ENCODE measurements at places on chromosomes 7 and 10.

- DNase-seq = peak; percentile 37
Measured at GRCh38 chr10:72322280-72323058, 32.2 kb downstream of the DNAJB12 start.

GRCh38 chr7:19972876-19973275, 199.5 kb upstream of the TMEM196 start:
- no peak for DNase-seq

- no peak for DNase-seq
Measured at GRCh38 chr7:27088002-27088922, 7.5 kb downstream of the HOXA1 start.

GRCh38 chr10:28738200-28738599, 60.9 kb downstream of the BAMBI start:
- no peak for DNase-seq

DNA sequence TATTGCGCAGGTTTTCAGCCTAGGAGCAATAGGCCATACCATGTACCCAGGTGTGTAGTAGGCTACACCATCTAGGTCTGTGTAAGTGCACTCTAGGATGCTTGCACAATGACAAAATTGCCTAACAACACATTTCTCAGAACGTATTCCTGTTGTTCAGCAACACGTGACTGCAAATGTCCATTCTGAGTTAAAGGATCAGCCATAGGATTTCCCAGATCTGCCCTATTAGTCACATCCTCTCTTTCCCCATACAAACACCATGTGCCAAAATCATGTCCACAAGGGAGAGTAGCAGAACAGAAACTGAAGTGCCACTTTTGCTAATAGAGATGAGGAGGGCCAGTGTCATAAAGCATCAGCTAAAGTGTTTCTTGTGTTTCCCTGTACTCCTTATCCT, 42.6 kb upstream of the AMPH start:
- DNase-seq = no peak

- DNase-seq = no peak
Measured at GRCh38 chr10:123083811-123084210, 52.0 kb upstream of the HMX3 start.

- no peak for DNase-seq
Measured at GRCh38 chr10:118017071-118017740, 29.5 kb downstream of the RAB11FIP2 start.

GRCh38 chr7:24936121-24936824, 43.7 kb downstream of the OSBPL3 start:
- DNase-seq = no peak

DNA sequence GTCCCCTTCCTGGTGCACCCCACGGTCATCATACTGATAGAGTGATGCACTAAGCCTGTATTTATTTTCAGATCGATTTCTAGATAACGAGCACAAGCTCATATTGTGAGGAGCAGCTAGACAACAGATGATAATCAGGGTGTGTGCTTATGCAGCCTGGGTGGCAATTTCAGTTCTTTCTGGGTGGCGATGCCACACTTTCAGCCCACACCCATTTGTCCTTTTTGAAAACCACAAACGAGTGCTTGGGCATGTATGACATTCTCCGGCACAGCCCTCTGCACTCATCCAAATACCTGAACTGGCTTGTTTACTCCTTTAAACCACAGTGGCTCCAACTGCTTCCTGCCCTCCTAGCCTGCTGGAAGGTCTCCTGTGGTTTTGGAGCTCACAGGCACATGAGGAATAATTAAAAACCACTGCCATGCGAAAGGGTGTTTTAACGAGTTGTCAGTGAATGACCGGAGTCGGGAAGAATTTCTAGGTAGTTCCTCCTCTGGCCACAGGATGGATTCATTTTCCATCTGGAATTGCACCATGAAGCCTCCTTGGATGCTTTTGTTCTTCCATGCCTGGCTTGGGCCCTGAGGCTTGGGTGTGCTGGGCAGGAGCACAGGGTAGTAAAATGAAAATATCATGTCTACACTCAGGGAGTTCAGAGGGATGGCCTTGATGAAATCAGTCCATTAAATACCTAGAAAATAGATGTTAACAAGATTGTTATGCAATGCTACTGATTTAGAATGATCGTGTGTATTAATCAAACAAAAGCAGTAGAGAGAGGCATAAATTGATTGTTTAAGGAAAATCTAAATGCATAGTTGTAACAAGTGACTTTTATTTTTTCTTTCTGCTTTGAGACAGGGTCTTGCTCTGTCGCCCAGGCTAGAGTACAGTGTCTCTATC, 52.4 kb upstream of the ITGB1 start:
- no peak for DNase-seq

- no peak for DNase-seq
Measured at GRCh38 chr10:132631338-132631735, 93.8 kb downstream of the INPP5A start.

DNA sequence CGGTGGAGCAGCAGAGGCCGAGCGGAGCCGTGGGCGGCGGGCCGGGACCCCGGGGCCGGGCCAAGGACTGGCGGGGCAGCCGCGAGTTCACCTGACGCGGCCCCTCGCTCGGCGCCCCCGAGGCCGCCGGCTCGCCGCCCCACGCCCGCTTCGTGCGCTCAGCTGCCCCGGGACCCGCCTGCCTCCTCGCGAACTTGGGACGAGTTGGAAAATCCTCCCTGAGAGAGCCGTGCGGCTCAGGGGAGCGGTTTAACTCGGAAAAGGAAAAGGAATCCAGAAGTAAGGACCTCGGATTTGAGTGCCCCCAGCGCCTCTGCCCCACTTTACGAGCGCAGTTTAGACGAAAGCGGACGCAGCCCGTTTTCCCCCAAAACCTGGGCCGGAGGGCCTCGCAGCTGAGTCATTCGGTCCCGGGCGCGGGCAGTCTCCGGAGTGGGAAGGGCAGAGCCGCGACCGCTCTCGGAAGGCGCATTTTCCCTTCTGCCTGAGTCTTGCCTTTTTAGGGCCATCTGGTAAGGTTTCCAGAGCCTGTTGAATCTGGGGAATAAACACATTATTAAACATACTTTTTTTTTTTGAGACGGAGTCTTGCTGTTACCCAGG, 744 bp downstream of the CREM start:
- peak; percentile 29 for DNase-seq

DNA sequence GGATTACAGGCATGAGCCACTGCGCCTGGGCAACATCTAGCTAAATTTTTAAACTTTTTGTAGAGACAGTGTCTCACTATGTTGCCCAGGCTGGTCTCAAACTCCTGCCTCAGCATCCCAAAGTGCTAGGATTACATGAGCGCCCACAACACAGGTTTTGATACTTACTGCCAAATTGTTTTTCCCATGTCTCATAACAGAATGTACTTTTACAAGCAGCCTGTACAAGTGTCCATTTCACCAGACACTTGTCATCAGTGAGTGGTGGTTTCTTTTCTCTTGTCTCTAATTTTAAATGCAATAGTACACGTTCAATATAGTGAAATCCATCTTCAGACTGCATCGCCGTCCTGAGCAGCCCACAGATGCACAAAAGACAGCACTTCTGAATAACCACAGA, 116.4 kb upstream of the LYZL2 start:
- DNase-seq = no peak

DNA sequence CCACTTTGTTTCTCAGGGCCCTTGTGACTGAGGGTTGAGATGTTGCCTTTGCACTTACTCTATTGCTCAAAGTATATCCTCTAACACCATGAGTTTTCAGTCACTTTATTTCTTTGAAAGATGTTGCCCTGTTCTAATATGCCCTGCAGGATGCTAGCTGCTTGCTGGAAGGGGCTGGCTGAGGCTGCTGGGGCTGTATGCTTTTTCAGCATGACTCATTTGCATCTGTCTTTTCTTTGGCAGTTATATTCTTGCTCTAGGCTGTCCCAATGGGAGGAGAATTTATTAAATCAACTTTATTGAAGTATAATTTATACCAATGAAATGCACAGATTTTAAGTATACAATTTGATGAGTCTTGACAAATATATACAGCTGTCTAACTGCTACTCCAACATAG, 157.7 kb downstream of the PLPP4 start:
- no peak for DNase-seq

DNA sequence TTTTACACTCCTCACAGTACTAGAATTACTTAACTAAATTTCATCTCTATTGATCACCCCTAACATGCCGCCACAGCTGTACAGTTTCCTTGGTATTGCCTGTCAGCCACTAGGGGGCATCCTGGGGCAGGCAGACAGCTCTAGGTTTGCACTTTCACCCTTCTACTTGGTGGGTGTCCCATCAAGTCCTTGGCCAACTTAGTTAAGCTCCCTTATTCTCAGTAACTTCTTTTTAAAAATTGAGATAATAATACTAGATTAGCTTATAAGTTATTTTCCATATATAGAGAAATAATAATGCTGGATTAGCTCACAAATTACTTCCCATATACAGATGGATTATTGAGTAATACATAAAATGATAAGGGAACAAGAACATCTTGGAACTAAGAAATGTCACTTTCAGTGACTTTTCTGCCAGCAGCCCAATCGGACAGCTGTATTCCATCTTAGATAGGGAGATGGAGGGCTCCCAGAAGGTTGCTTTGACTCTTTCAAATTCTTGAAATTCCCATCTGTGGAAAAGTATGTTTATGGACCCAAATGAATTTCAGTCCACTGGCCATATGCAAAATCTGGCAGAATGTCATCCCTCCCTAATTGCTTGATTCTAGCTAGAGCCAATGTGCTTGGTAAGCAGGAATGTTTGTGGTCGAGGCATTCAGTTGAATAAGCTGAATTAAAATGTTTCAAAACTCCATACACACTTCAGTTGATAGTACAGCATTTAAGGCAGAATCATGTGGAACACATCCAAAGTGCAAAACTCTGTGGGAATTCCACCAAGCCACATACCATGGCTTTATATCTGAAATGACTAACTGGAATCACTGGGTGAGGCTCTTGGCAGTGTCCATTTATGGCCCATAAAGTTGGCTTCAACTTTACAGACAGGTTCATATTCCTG, 309.7 kb downstream of the CSTF2T start:
- DNase-seq = no peak

GRCh38 chr10:69723653-69724052, 78.1 kb upstream of the COL13A1 start:
- no peak for DNase-seq

DNA sequence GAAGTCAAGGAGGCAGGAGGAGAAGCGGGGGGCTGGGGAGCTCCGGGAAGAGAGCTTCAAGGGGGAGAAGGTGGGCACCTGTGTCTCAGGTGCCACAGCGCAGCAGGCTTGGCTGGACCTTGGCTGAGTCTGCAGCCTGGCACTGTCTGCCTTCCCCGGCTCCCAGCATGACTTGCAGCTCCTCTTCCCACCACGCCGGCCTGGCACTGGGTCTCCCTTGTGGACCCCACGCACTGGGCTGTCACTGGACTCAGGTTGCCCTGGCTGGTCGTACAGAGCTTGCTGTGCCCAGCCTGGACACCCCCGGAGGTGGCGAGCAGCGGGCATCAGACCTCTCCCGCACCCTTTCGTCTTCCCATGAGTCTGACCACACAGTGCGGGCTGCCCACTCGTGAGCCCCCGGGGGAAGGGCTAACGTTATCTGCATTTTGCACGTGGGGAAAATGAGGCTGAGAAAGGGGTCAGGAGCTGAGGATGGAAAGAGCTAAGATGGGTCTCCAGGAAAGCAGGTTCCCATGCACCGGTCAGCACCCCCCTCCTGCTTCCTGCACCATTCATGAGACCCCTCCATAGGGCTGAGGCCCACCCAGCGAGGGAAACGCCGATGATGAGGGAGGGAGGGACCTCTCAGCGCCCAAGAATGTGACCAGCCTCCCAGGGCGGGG, 40.3 kb upstream of the PSMG3 start:
- no peak for DNase-seq

GRCh38 chr10:24545585-24545984, 178.1 kb downstream of the ARHGAP21 start:
- DNase-seq = no peak

DNA sequence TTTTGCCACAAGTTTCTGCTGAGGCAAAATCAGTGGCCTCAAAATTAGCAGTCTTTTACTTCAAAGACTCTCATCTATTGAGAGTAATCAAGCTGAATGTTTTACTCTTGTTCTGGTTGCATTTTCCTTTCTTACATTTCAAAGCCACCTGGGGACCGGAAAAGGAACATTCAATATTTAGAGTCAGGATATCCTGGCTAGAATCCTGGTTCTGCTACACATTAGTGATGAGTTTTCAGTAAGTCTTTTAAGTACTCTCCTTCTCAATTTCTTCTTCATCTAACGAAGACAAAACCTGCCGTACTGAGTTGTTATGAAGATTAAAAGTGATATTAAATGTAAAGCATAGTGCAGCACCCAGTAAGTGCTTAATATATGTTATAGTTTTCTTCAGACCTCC, 52.5 kb downstream of the LAMB4 start:
- DNase-seq = no peak

DNA sequence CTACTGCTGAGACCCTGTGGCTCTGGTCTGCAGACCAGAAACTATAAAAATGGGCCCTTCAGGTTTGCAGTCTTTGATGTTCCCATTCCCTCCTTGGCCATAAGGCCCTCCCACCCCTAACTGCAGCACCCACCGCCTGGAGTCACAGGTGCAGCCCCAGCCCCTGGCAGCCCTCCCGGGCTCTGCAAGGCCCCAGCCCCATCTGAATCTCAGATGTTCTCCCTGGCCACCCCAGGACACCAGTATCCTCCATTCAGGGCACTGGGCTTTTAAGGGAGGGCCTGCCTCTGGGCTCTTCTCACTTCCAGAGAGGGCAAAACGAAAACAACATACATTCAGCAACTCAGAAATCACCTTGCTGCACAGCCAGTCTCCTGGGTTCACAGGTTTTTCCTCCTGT, 107.7 kb upstream of the RET start:
- DNase-seq = no peak

GRCh38 chr10:63711867-63712716, 190.9 kb downstream of the REEP3 start:
- no peak for DNase-seq

GRCh38 chr7:157951300-157952049, 614.7 kb downstream of the DNAJB6 start:
- DNase-seq = no peak

- DNase-seq = no peak
Measured at GRCh38 chr7:142745091-142745635, 4.1 kb upstream of the PRSS1 start.

- DNase-seq = no peak
Measured at GRCh38 chr7:80635998-80636397, 2.4 kb upstream of the CD36 start.

DNA sequence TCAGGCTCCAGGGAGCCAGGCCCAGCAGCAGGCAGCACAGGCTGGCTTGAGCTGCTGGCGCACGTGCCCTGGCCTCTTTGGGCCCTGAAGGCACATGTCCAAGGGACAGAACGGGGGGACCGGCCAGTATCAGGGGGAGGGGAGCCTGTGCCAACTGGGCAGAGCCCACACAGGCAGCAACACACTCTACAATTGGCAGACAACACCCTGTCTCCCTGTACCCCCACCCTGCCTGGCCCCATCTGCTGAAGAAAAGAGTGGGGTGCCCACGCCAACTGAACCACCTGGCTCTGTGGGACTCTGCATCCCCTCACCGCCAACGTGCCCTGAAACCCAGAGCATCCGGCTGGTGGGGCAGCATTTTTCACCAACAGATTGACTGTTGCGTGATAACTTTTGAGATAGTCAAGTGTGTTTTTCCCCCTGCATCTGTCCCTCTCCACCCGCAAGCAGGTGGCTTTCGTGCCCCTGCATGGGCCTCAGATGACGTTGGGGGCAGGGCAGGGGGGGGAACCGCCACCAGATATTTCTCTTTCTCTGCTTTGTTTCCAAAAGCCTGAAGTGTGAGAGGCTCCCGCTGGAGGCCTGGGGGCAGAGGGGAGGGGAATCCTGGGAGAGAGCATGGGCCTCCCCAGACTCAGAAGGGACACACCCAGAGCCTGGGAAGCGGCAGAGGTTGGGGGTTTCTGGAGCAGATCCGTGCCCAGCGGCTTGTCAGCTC, 21.8 kb downstream of the SLIT1 start:
- no peak for DNase-seq

GRCh38 chr10:9296190-9296589, 1241.7 kb downstream of the GATA3 start:
- DNase-seq = no peak

GRCh38 chr7:51246258-51247245, 70.1 kb downstream of the COBL start:
- DNase-seq = no peak
